Nasal cavity respiratory epithelium epithelial cell of viscerocranial mucosa (primary cell): ENCODE measurements at places on chromosomes 5 and 9. TPM values are rescaled to one million over a fixed set of nuclear protein-coding genes. Genes with fewer than 3 reads are reported as not detected.

GMCL2 gene
- not detected in 2 replicates for total RNA-seq

ZBED3 gene
- total RNA-seq, result 0.68 and 1.3 TPM in 2 replicates

SPATA31D4 gene
- not detected in 2 replicates for total RNA-seq

LRRC19 gene
- not detected in 2 replicates for total RNA-seq

MAP1B gene
- 15.4 and 21.9 TPM in 2 replicates for total RNA-seq

PCDHB13 gene
- total RNA-seq, result under 0.01 and 0.64 TPM in 2 replicates

SLC6A19 gene
- not detected in 2 replicates for total RNA-seq

MCC gene
- 58.1 and 180 TPM in 2 replicates for total RNA-seq

PCDHB8 gene
- 0.57 TPM in 1 of 2 replicates, not detected in the other for total RNA-seq

SLC12A7 gene
- total RNA-seq, result 3.1 and 39.3 TPM in 2 replicates

DMGDH gene
- total RNA-seq, result 3.1 and 14.0 TPM in 2 replicates

OR1L1 gene
- not detected in 2 replicates for total RNA-seq

UBQLN1 gene
- 113 and 150 TPM in 2 replicates for total RNA-seq

PCDHA2 gene
- total RNA-seq, result under 0.01 TPM in 1 of 2 replicates, not detected in the other

NTRK2 gene
- total RNA-seq, result under 0.01 and 0.07 TPM in 2 replicates

STK32A gene
- total RNA-seq, result 0.34 and 3.1 TPM in 2 replicates

MOCS2 gene
- total RNA-seq, result 17.8 and 29.4 TPM in 2 replicates

TXNDC8 gene
- not detected in 2 replicates for total RNA-seq

OR1J2 gene
- total RNA-seq, result not detected in 2 replicates

ABCA2 gene
- total RNA-seq, result 4.1 and 48.2 TPM in 2 replicates

LCN1 gene
- total RNA-seq, result not detected in 2 replicates

GARIN3 gene
- total RNA-seq, result not detected in 2 replicates

GABRP gene
- total RNA-seq, result 1.4 TPM in 1 of 2 replicates, not detected in the other

POLR1E gene
- total RNA-seq, result 34.9 and 42.1 TPM in 2 replicates

F2RL1 gene
- total RNA-seq, result 44.5 and 59.1 TPM in 2 replicates

INSL6 gene
- total RNA-seq, result not detected in 2 replicates

GZMA gene
- total RNA-seq, result not detected in 2 replicates

PROB1 gene
- total RNA-seq, result 0.78 and 1.4 TPM in 2 replicates

INSL4 gene
- not detected in 2 replicates for total RNA-seq

TAF11L2 gene
- not detected in 2 replicates for total RNA-seq

BAAT gene
- total RNA-seq, result under 0.01 and 0.07 TPM in 2 replicates

AGXT2 gene
- total RNA-seq, result not detected in 2 replicates

CBY3 gene
- total RNA-seq, result 0.34 TPM in 1 of 2 replicates, not detected in the other

HACD4 gene
- 1.7 and 7.9 TPM in 2 replicates for total RNA-seq

UTP15 gene
- total RNA-seq, result 40.0 and 41.1 TPM in 2 replicates

DMRTA1 gene
- total RNA-seq, result 5.5 and 6.5 TPM in 2 replicates

ACSL6 gene
- under 0.01 and 0.14 TPM in 2 replicates for total RNA-seq

OCLN gene
- total RNA-seq, result 67.5 and 148 TPM in 2 replicates

HMGCR gene
- 135 and 143 TPM in 2 replicates for total RNA-seq

IPO11 gene
- total RNA-seq, result 39.6 and 47.6 TPM in 2 replicates

CCNB1 gene
- total RNA-seq, result 7.2 and 10.8 TPM in 2 replicates

GABRA1 gene
- not detected in 2 replicates for total RNA-seq
